ENCODE measurements at places on chromosomes 2 and 18.

DNA sequence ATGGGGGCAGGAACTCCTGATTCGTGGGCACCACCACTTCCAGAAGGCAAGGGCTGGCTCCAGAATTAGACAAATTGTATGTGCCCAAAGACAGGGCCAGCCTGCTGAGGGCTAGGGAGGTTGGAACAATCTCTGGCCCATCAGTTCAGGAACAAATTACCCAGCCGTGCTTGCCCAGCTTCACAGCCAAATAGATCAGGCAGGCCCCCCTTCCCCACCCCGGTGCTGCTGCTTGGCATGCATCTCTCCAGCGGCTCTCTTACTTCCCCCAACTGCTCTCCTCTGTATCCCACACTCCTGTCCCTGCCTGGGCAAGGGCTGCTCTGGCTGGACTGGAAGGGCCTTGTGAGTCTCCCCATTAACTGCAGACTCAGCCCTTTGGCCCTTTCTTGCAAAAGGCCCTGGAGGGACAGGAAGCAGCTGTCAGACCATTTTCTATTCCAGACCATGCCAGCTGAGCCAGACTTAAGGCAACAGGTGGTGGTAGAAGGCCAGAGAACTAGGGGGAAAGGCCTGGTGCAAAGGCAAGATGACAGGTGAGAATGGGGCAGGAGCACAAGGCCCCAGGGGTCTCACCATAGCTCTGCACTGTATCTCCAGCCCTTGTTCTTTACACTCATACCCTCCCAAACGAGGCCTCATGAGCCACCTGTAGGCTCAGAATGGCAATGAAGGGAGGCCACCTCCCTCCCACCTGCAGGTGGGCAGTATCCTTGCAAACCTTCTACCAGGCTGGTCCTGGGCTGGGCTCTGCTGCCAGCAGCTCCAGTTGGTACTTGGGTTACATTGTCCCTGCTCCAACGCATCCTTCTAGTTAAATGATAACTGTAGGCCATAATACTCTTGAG is 30.7 kb upstream of the ACAA2 start:
- no peak for DNase-seq

GRCh38 chr2:220320326-220320725 is 692.9 kb downstream of the SLC4A3 start:
- no peak for DNase-seq

- DNase-seq = no peak
Observed at GRCh38 chr2:3249476-3249962, 128.1 kb downstream of the EIPR1 start.

DNA sequence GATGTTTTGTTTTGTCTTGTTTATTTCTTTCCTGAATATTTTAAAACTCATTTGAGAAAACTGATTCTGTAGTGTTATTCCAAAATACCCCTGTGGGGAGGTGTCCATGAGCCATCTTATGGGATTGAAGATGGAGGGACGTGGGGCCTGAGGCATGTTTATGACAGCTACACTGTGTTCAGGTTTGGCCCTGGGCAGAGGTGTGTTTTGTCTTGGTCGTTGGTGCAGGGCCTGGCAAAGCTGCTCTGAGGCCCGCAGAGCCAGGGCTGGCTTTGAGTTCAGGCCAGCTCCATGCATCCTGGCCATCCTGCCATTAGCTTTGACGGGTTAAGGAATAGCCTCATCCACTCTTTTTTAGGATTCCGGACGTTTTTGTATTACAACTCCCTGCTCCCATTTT is 68.9 kb downstream of the TMEM18 start:
- no peak for DNase-seq

DNA sequence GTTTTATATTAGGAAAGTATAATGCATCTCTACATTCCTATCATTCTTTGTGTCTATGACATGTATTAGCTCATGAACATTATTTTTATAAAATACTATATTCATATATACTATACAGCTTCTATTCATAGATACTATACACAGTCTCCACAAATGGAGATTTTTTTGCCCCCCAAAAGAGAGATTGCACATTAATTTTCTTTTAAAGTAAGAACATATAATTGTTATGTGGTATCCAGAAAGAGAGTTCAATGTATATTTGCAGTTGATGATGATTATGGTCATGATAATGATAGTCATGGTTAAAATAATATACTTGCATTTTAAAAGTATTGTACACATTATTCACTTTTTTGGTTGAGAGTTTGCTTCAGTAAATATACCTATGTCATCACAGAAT is 445.3 kb downstream of the DSC3 start:
- no peak for DNase-seq

- DNase-seq = no peak
Observed at GRCh38 chr2:203951366-203951902, 14.9 kb downstream of the ICOS start.

DNA sequence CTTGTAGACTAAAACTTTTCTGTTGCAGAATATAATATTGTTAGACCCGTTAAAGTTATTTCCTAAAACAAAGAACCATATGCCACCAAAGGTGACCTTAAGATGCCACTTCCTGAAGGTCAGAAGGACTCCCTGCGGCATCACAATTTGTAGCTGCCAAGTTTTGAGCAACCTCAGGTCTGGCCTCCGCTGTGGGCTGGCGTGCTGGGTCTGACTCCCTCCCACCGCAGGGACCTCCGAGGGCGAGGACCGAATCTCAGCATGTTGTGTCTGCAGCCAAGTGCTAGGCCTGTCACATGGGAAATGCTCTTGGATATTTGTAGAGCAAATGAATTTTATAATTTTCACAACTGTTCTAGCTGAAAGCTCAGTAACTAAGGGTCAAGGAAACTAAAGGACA is 285.9 kb downstream of the NDUFA10 start:
- no peak for DNase-seq

- DNase-seq = no peak
Observed at GRCh38 chr2:222892761-222893160, 31.9 kb downstream of the ACSL3 start.

DNA sequence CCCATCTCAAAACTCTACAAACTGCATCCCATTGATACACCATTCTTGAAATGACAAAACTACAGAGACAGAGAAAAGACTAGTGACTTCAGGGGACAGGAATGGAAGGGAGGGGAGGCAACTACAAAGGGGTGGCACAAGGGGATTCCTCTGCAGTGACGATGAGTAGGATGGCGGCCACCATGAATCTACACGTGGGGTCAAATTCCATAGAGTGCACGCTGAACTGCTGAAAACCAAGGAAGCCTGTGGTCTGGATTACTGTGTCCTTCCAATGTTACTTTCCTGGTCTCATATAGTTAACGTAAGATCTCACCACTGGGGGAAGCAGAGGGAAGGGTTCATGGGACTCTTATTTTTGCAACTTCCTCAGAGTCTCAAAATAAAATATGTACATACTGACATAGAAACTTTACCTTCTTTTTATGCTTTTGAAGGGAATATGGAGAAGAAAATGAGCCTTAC is 23.6 kb downstream of the COX7A2L start:
- DNase-seq = peak; percentile 15

DNA sequence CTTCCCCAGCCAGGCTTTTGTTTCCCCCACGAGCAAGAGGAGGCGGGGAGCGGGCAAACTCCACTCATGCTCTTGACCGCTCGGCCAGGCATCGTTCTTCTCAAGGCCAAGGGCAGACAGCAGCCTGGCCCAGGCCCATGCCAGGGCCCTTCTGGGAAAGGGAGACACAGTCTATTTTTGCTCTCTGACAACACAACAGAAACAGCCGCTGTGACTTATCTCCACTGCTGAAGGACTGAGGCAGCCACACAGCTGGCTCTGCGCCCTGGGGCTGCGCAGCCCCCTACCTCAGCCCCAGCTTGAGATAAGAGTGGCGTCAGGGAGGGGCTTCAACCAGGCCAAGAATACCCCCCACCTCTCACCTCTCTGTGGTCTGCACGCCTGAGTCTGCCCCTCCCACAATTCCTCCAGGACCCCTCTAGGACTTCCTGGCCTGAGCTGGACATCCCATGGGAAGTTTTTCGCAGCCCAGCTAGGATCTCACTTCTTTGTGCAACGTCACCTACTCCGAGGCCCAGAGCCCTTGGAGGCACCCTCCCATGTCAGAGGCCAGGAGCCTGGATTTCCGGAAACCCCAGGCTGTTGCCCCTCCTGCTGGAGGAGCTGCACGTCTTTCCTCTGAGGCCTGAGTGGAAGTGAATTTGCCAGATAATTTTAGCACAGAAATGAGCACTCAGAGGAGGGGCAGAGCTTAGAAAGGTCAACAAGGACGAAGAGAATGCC is 118.9 kb upstream of the OTOS start:
- no peak for DNase-seq

DNA sequence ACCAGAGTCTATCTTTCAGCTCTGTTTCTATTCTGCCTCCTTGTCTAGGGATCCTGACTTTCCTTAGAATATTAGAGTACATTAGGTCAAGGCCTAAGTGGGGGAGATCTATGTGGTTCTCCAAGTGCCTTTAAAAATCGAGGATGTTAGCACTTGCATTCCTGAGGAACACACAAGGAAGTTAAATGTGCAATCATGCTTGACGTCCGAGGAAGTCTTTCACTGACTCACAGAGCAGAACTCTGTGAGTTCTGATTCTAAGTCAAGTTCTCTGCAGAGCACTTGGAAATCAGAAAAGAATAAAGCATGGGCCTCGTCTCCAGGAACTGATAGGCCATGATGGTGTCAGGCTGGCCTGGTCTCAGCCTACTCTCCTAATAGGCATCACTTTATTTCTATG is 17.2 kb downstream of the FHOD3 start:
- DNase-seq = no peak

- no peak for DNase-seq
Observed at GRCh38 chr2:166464187-166464586, 29.9 kb downstream of the SCN7A start.

DNA sequence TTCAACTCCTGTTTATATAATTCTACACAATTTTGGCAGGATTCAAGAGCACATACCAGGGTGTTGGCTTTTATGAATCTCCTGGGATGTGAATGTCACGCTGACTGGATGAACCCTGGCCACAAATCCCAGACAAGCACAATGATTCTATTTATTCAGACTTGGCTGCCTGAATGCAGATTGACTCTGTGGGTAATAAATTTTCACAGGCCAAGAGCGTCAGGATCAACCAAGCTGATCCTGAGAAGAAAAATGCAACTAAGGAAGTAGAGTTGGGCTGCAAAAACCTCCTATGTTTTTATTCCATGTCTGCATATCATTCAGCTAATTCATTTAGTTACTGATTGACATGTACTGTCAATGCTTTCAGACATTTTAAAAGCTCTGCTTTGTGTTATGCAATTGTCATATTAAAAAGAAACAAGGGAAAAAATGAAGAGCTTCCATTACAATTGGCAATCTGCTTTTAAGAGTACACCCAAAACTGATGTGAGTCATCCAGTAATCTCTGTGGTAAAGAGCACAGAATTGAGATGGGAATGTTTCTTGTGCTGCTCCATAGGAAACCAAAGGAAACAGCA is 173.0 kb upstream of the REV1 start:
- DNase-seq = no peak

GRCh38 chr2:149278161-149278871 is 52.1 kb upstream of the LYPD6 start:
- no peak for DNase-seq

- DNase-seq = no peak
Observed at GRCh38 chr2:67649331-67650261, 252.5 kb downstream of the ETAA1 start.

DNA sequence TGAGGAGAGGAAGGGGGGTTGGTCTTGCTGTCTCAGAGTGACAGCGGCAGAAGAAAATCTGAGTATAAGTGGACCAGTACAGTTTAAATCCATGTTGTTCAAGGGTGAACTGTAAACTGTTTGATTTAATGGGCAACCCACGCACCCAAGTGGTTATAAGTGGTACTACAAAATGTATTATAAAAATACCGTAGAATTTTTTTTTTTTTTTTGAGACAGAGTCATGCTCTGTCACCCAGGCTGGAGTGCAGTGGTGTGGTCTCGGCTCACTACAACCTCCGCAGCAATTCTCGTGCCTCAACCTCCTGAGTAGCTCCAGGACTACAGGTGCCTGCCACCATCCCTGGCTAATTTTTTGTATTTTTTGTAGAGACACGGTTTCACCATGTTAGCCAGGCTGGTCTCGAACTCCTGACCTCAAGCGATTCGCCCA is 2.1 kb upstream of the CHCHD5 start:
- peak; percentile 79 for DNase-seq

GRCh38 chr2:223598994-223599639 is 3.0 kb downstream of the SCG2 start:
- no peak for DNase-seq

DNA sequence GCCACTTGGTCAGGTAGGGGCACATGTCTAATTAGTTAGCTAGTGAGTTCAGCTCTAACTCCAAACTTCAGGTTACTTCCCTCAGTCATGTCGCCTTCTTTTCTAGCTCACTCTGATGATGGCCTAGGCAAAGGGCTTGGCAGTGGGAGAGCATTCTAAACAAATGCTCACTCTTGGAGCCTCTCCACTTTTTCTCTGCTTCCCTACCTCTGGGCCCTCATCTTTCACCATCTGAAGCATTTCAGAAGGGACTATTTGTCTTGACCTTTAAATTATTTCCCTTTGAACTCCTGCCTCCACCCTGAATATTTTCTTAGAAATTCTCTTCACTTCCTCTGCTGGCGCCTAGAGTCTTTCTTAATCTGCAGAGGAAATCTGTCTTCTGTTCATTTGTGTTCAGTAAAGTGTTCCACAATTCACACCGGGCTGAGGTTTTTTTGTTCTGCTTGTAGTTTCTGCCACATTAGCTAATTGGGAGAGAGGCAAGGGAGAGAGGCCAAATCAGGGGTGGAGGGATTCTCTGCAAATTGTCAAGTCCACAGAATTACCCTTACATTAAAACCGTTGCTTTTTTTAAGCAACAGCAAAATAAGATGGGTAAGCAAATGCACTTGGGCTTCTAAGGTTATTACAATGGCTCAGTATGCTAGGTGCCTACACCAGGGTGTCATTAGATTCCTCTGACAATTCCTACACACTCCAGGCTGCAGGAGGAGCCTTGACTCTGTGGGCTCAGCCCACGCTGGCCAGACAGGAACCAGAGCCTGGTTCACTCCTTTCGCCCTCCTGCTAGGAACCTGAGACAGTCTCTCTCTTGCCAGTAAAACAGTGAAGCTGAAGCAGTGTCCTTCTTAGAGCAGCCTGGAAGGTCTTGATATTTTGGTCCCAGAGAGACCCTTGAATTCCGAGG is 5.5 kb downstream of the MSGN1 start:
- DNase-seq = no peak

DNA sequence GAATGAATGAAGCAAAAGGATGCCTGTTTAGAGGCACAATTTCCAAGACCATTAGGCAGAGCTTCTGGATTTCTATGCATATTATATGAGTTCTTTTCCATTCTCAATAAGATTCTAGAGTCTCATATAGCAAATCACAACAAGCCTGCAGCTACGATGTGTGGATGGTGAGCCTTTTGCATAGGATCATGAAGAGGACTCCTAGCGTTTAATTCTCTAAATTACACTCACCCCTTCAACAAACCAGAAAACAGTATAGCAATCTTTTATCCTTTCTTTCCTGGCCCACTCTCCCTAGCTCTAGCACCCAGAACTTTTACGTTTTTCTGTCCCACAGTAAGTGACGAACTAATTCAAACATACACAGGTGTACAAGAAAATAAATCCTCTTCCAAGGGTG is 293.1 kb upstream of the KLHL29 start:
- DNase-seq = no peak

- DNase-seq = peak; percentile 3
Observed at GRCh38 chr2:67561457-67561965, 164.4 kb downstream of the ETAA1 start.

- DNase-seq = no peak
Observed at GRCh38 chr2:134836986-134837385, 1.4 kb upstream of the ACMSD start.
